ENCODE measurements at places on chromosomes 3 and 15.

- DNase-seq, result no peak
These were observed 665.2 kb downstream of the DIPK2A start for GRCh38 chr3:144636833-144637232.

- no peak for DNase-seq
These were observed 103.1 kb downstream of the DGKG start for GRCh38 chr3:186258968-186259367.

DNA sequence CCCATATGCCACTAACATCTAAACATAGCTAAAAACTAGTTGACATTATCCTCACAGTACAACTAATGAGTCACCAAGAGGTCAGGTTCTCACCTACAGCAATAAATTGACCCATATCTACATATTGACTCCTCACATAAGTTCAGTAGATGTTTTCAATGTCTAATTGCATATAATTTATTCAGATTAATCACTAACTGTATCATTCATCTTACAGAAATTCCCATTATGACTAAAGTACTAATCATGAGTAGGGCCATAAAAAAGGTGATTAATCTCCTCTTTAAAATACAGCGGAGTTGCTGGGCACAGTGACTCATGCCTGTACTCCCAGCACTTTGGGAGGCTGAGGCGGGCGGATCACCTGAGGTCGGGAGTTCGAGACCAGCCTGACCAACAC is 82.4 kb upstream of the ST3GAL6 start:
- no peak for DNase-seq

DNA sequence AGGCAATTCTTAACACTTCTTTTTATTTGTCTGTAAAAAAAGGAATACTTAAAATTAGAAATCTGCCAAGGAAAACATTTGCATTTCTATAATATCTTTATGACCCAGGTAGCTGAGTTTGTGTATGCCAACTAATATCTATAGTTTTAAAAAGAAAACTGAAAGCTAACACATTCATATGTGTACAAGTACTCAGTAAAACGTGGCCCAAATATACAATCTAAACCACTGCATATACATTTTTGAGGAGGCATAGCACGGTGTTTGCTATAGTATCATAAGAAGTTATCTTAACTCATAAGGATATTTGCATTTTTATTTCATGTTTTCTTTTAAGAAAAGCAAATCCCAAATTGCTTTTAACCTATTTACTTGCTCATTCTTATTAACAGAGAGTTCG is 172.7 kb downstream of the ZBTB20 start:
- no peak for DNase-seq

DNA sequence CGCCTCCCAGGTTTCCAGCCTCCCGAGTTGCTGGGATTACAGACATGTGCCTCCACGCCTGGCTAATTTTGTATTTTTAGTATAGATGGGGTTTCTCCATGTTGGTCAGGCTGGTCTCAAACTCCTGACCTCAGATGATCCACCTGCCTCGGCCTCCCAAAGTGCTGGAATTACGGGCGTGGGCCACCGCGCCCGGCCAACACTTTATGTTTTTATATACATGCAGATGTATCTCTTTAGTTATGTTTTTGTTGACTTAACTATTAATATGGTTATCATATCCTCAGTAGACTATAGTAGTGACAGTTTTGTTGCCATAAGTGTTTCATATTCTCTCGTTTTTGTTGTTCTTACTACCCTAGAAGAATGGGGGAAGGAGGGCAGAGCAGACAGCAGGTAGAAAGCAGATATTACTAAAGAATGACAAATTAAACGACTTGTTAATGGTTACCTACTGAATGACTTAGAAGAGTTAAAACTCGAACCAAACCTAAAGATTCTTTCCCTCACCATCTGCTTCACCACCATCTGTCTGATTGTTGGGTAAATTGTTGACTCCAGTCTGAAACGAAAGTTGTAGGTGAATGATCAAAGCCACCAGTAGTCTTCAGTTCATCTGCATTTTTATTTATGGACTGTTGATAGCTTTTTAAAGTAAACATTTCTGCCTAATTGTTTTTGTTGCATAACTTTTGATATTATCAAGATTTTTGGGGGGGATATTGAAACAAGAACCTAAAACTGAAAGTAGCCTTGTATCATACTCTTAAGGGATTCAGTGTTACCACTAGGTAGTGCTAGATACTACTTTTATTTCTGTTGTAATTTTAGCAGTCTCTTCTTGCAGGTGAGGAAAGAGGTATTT is 89.3 kb downstream of the RASA2 start:
- DNase-seq, result peak; percentile 39

DNA sequence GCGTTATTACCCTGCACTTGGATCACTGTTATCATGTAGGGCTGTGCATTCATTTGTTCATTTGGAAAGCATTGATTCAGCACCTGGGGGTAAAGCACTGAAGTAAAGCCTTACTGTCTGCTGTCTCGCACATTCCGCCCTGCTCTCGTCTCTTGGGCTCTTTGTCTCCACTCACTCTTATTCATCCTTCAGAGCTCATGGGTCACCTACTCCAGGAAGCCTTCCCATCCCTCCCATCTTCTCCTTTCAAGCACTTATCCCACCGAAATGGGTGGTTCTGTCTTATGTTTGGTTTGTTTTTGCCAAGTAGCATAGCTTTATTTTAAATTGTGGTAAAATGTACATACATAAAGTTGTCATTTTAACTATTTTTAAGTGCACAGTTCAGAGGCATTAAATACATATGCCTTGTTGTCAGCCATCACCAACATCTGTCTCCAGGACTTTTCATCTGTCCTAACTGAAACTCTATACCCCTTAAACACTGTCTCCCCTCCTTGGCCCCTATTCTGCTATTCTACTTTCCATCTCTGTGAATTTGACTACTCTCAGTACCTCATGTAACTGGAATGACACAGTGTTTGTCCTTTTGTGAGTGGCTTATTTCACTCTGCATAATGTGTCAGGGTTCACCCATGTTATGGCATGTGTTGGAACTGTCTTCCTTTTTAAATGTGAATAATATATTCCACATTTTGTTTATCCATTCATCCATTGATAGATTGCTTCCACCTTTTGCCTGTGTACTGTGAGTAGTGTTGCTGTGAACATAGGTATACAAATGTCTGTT is 9.3 kb downstream of the DIS3L start:
- DNase-seq, result no peak

DNA sequence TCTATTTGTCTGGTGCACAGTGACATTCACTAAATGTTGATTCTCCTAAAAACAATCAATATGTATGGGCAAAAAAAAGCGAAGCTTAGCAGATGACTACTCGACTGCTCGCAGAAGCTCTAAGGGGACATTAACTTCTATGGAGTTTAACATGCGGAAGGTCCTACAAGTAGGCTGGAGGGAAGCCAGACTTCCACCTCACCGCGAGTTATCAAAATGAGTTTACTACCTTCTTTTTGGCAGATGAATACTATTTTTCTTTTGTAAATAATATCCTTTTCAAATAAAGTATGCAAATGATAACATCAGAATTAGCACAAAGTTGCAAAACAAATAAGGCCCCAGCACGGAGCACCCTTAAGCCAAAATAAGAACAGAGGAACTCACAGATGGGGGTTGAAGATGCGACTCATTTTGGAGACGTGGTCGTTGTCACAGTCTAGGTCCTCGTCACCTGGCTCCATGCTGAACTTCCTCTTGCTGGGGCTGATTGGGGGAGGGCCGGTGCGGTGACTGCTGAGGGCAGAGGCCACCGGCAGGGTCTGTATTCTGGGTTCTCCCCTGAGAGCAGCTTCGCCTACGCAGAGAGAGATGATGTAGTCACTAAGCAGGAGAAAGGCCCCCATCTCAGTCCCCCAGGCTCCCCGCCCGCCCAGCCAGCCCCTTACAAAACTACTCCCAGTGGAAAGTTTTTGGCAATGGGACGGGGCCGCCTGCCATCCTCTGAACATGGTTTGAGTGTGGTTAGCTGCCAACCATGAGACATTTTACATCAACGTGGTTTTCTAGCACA is 42.1 kb downstream of the VGLL4 start:
- peak; percentile 54 for DNase-seq

GRCh38 chr15:50933341-50933740 is 24.9 kb downstream of the AP4E1 start:
- DNase-seq, result peak; percentile 64

DNA sequence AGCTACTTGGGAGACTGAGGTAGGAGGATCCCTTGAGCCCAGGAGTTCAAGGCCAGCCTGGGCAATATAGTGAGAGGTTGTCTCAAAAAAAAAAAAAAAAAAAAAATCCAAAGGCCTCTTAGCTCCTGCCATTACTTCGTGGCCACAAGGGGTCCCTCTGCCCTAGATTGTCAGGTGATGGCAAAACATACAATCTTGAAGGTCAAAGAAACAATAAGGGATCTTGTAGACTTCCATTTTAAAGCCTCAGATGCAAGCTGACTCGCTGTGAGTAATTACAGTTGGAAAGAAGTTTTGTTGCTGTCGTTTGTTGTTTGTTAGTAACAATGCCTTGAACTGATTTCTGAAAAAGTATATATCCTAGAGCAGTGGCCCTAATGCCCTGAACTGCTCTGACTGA is 55.9 kb upstream of the PLCL2 start:
- peak; percentile 50 for DNase-seq
